ENCODE measurements at places on chromosomes 6 and 20. TPM values are rescaled to one million over a fixed set of nuclear protein-coding genes. Genes with fewer than 3 reads are reported as not detected.

DNA sequence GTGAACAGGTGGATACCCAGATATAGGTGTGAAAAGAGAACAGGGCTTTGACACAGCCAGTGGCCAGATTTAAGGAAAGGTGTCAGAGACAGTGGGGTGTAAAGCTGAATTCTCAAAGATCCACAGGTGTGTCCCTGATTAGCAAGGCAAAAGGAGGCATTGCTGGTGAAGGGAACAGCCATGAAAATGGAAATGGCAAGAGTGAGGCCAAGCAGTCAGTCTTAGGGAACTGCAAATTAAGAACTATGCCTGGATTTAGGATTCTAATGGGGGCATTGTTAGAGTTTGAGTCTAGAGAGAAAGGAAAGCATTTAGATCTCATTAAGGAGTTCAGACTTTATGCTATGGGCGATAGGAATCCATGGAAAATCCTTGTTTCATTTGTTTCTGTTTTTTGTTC is 789.2 kb downstream of the MAFB start:
- no peak for DNase-seq

MCHR2 gene
- not detected for polyA plus RNA-seq

TGM2 gene
- polyA plus RNA-seq: 35.3 TPM

DNA sequence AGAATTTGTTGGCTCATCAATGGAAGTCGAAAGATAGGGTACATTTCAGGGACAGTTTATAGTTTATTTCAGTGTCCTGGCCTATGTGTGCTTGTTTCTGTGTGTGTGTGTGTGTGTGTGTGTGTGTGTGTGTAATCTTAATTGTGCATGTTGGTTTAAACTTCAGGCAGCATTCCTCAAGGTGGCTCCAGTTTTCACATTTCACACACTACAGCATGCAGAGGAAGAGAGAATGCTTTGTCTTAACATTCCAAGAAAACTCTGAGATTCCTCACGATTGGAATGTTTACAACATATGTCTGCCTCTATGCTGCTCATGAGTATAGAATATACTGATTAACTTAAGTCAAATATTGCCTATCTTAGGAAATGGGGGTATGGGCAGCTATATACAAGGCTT is 332.6 kb upstream of the EPHA7 start:
- DNase-seq: no peak
